ENCODE measurements at places on chromosomes 3 and 15.

- DNase-seq, result no peak
Measured at GRCh38 chr3:133413161-133414020, 13.5 kb downstream of the BFSP2 start.

- DNase-seq, result no peak
Measured at GRCh38 chr3:45778761-45779201, 17.6 kb downstream of the SLC6A20 start.

DNA sequence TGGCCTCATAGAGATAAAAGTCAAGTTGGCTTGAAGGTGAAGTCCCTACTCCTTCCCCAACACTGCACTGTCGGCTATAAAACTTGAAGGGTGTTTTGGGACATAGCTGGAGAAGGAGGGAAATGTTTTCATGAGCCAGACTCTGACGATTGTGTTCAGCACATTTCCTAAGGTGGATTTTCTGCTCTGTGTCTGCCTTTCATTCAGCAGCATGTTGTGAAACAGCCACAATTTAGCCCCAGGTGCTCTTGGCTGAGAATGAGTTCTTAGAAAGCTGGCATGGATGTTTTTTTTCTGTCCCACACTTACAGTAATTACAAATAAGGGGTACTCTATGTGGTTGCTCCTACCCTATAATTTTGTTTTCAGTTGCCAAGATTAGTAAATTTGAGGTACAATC, 492.4 kb downstream of the MCTP2 start:
- DNase-seq, result no peak

- peak; percentile 33 for DNase-seq
Measured at GRCh38 chr3:159169828-159170227, 368.0 kb downstream of the MFSD1 start.

DNA sequence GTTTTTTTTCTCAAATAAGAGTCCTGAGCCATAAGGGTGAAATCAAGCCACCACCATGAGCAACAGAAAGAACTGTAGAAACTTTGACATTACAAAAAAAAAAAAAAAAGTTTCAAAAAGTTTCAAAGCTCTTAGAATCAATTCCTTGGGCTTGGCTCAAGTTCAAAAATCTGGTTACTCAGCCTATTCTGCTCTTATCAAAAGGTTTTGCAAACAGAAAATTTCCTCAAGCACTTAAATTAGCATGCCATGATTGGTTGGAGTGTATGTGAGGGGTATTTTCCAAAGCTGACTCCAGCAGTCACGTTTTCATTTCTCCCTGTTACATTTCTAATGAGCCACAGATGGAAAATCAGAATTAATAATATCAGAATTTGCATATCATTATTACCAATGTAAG, 12.1 kb upstream of the PEX5L start:
- DNase-seq, result no peak

DNA sequence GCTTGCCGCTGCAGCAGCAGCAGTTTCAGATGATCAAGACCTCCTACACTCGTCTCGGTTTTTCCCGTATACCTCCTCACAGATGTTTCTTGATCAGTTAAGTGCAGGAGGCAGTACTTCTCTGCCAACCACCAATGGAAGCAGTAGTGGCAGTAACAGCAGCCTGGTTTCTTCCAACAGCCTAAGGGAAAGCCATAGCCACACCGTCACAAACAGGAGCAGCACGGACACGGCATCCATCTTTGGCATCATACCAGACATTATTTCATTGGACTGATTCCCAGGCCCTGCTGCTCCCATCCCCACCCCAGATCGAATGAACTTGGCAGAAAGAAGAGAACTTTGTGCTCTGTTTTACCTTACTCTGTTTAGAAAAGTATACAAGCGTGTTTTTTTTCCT, 17.6 kb downstream of the CALML4 start:
- no peak for DNase-seq

GRCh38 chr3:14254812-14255702, 76.4 kb downstream of the LSM3 start:
- DNase-seq, result no peak

DNA sequence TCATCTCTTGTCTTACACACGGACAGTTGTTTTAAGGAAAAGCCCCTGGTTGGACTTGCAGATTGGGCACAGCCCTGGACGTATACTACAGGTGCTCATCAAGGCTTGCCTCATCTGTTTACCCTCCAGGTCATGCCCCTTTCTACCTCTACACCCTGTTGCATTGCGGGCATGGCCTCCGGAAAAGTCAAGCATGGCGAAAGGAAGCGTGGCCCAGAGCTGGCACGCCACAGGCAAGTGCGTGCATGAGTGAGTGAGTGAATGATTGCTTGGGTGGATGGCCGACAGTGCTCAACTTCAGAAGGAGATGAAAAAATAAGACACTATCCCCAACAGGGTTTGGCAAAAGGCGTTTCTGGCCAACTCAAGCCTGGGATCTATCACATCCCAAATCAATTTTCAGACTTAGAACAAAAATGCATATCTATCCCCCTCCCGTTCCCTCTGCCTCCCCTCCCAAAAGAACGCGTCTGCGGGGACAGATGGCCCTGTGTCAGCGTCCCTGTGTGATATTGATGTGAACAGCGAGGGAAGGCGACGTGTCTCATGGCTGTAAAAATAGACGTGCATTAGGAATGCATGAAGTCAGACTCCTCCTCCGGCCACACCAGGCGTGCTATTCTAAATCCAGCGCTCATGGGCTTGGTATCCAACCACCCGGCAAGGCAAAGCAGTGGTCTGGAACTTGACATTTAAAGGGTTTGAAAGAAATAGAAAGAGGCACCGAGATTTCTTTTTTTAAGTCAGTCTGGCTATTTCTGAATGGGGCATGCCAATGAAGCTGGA, 96.0 kb downstream of the RPLP1 start:
- DNase-seq, result no peak

DNA sequence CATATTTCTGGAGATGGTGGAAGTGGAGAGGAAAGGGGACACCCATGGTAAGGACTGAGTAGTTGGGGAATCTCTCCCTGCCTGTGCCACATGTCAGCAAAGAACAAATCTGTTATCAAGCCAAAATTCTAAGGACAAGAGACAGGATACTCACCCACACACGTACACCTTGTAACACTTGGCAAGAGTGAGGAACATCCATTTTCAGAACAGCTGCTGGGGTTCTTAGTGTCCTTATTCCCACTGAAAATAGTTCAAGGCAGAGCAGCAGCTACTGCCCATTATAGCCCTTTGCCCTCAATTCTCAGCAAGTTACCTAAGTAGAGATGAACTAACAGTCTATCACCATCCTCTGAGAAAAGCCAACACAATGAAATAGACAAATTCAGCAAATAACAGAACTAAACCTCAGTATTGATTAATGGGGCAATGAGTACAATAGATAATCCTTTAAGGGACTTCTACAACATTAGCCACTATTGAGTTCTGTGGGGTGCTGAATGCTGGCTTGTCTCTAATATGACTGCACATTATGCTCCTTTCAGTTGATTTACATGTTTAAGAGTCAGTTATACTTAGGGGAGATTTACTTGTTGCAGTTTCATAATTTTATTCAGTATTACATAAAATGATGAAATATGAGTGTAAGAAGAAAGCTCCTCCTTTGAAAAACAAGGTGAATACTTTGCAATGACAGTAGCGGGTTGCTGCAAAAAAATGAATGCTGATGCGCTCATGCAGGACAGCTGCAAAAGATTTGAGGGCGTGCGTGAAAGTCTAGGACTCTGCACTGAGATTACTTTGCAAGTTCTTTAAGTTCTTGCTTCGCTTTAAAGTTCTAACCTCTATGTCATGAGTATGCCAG, 22.4 kb downstream of the SENP5 start:
- DNase-seq, result no peak

- DNase-seq, result peak; percentile 57
Measured at GRCh38 chr15:56471440-56472069, 6.6 kb upstream of the MNS1 start.

GRCh38 chr3:30915782-30916181, 21.3 kb upstream of the GADL1 start:
- DNase-seq, result no peak

GRCh38 chr3:52705438-52705687, 228 bp downstream of the GLT8D1 start:
- no peak for DNase-seq
